ENCODE measurements at places on chromosomes 1 and 21.
A peak's percentile ranks its signal among the peaks of the same experiment; 100 is the strongest.

GRCh38 chr1:85144351-85144750 is 56.5 kb downstream of the SYDE2 start:
- DNase-seq, result no peak

- DNase-seq, result no peak
Measured at GRCh38 chr1:231000639-231001038, 21.7 kb downstream of the ARV1 start.

DNA sequence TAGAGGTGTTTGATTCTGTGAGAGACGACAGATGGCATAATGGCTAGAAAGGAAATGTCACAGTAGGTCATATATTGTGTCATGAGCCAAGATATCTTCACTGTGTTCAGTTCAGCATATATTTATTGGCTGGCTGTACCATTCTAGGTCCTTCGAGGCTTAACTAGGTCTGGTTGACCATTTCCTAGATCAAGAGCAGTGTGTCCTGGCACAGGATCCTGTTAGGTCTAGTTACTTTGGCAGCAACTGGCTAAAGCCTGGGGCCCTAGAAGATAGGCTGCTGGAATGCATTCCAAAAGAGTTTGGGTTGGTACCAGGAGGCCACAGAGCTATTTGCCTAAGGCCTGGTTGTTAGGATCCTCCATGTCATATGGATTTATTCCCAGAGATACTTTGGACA is 20.9 kb downstream of the ZBTB40 start:
- no peak for DNase-seq

- no peak for DNase-seq
Measured at GRCh38 chr1:32094746-32095521, 12.9 kb upstream of the KPNA6 start.

DNA sequence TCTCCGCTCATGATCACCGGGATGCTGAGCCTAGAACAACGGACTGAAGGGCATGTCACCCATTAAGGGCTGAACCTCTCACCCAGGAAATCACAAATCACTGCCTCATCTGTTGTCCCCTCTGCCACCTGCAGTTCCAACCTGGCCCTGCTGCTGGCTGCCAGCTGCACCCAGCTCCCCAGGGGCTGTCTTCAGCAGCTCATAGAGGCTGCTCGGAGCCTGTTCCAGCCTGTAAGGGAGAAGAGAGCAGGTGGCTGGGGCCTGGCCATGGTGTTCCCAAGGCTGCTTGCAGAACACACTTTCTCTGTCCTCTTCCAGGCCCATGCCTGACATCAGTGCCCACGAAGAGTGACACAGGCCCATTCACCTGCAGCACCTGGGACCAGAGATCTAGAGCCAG is 44.5 kb upstream of the DISP3 start:
- DNase-seq, result no peak

DNA sequence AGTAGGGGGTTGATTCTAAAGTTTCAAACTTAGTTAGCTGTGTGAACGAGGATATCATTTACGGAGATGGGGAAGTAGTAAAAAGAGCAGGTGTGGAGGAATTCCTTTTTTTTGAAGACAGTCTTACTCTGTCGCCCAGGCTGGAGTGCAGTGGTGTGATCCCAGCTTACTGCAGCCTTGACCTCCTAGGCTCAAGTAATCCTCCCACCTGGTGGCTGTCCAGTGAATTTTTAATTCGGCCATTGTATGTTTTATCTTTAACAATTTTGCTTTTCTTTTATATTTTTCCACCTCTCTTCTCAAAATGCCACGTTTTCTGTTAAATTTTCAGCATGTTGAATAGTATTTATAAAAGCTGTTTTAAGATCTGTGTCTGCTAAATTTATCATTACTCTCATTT is 12.3 kb upstream of the CENPF start:
- no peak for DNase-seq

GRCh38 chr1:20413776-20414140 is 72.3 kb downstream of the CAMK2N1 start:
- DNase-seq, result no peak

DNA sequence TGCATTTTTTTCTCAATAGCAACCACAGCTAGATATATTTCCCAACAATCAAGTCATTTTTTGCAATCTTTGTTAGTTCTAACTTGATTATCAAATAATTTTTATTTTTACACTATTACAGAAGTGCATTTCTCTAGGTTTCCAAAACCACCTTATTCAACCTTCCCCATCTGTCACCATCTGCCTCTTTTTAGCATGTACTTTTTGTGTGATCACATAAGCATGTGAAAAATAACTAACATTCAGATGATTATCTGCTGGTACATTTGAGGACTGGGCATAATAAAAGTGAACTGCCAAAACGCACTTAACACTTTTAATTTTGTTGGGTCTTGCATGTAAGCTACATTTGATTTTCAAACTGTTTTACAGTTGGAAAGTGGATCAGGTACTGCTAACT is 291.5 kb downstream of the AKT3 start:
- DNase-seq, result no peak

GRCh38 chr1:94169126-94169525 is 48.2 kb upstream of the ABCA4 start:
- DNase-seq, result no peak

DNA sequence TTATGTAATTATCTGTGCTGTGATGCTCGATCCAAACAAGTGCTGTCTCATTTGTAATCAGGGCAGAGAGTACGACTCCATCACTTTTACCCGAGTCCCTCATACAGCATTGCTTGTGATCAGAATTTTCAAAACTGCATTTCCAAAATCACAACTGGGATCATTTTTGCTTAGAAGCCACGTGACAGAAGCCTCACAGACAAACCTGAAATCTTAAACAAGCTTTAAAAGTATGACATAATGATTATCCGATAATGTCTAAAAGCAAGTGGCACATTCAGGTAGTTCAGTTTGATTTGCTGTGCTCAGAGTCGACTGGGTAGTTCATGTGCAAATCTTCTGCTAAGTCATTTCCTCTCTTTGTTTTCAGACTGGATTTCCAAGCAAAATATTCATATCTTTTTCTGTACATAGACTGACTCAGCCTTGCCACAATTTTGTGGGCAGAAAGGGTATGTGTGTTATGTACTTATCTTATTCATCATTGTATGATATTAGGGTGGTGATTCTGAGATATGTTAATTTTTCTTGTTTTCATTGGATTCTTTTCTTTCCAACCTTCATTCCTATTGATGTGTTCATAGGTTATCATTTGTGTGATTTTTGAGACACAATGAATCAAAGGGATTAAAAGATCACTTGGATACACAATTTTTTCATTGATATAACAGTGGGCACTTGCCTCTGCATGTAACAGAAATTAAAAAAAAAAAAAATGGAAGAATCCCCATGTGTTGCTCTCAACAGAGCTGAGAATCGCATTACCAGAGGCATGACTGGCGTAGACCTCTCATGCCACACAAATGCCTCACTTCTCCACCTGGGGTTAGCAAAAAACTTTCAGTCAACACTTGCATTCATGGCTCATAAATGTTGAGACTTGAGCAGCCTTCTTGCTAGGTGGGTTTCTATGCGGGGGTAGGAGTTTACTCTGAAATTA is 355.7 kb downstream of the LTN1 start:
- peak; percentile 97 for DNase-seq

GRCh38 chr1:42172381-42173133 is 8.0 kb upstream of the GUCA2A start:
- no peak for DNase-seq

GRCh38 chr1:209104646-209105045 is 478.9 kb upstream of the CAMK1G start:
- no peak for DNase-seq

- DNase-seq, result no peak
Measured at GRCh38 chr1:20074725-20075171, 4.8 kb downstream of the PLA2G5 start.

DNA sequence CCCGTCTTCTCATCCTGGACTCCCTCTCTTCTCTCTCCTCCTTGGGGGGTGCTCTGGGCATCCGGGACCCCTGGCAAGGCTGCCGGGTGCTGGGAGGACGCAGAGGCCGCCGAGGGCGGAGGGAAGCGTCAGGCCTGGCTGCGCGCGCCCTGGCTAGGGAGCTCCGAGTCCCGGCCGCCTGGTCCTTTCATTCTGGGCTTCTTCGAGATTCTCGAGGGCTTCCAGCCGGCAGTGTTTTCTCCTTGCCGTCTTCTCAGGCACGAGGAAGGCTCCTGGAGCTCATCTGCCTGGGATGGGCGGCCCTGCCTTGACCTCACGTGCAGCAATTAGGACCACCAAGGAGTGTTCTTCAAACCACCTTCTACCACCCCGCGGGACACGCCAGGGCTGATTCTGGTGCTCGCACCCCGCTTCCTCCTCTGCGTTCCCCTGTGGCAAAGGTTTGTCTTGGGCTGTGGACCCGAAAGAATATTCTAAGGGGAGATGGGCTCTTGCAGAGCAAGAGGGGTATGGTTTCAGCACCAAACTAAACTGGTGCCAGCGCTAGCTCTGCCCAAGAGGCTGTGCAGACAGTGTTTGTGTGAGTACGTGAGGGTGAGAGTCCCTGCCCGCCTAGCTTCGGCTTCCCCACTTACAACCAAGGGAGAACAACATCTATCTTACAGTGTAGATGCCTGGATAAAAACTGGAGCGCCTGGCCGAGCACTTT is 36.5 kb downstream of the PIK3CD start:
- no peak for DNase-seq

DNA sequence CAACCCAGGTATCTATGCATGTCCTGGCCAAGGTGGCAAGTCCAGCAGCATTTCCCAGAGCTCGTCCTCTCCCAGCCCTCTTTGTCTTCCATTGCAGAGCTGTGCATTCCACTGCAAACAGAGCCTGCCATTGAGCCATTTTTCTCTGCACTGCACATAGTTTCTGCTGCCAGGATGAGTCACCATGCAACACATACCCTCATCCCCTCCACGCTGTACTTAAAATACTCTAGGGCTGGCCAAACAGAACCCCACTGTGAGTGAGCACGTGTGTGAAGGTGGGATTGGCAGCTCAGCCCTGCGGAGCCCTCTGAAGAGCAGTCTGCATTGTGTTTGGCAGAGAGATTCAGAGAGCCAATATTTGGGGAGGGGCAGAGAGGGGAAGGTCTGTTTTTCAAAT is 3.9 kb upstream of the ATP1B1 start:
- DNase-seq, result no peak

GRCh38 chr1:170592591-170593111 is 60.7 kb downstream of the GORAB start:
- no peak for DNase-seq

GRCh38 chr1:83857103-83857502 is 141.8 kb downstream of the TTLL7 start:
- DNase-seq, result no peak

GRCh38 chr1:236108027-236108648 is 34.2 kb upstream of the GPR137B start:
- DNase-seq, result no peak

- DNase-seq, result peak; percentile 18
Measured at GRCh38 chr1:233440951-233441401, 113.5 kb downstream of the MAP3K21 start.

DNA sequence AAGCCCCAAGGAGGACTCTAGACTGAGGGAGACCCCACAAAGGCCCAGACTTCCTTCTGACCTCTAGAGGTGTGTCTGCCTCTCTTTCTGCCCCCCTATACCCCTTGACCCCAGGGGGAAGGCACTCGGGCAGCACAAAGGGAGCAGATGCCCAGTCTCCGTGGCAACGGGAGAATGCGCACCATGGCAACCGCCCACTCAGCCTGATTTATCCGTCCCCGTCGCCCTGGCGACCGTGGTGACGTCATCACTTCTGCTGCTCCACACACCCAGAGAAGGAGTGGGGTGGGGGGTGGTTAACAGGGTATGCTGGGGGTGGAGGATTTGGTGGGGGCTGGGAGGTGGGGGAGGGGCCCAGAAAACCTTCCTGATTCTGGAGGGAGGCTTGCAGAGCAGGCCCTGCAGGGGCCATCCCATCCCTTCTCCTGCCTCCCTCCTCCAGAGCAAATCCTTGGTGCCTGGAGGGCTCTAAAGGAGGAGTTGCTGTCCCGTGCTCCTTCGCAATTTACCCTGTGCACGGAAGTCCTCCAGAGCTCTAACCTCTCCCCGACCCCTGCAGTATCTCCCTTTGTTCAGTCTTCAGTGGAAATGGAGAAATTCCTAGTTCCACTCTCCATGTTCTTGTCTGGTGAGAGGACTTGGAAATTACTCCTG is 6.3 kb downstream of the CELF3 start:
- DNase-seq, result no peak

- no peak for DNase-seq
Measured at GRCh38 chr1:6013491-6013890, 21.3 kb upstream of the NPHP4 start.

- DNase-seq, result no peak
Measured at GRCh38 chr1:243513726-243514491, 258.1 kb downstream of the SDCCAG8 start.

- no peak for DNase-seq
Measured at GRCh38 chr1:104946558-104947210, 1197.0 kb downstream of the AMY1C start.

DNA sequence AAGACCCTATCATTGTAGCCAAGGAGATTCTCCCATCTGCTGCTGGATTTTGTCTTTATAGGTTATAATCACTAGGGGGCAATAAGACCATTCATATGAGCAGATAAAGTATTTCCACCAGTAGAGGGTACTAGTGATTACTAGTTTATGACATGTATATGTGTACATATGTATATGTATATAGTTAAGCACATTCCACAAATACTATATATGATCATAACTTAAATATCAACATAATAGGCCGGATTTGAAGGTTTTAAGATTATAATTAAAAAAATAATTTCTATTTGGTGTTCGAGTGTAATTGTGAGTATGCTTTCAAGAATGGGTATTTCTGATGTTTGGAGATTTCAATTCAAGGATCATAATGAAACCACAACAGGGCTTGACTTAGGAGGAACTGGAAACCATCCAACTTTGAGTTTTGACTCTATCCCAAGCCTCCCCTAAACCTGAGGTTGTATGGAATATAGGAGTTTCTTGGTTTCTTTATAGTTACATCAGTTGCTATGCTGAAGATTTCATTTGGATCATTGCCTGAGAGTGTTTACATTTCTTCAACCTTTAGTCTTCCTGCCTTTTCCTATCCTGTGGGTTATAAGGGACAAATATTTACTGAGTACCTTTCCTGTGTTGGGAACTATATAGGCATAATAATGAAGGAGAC is 16.9 kb downstream of the TCEANC2 start:
- no peak for DNase-seq

DNA sequence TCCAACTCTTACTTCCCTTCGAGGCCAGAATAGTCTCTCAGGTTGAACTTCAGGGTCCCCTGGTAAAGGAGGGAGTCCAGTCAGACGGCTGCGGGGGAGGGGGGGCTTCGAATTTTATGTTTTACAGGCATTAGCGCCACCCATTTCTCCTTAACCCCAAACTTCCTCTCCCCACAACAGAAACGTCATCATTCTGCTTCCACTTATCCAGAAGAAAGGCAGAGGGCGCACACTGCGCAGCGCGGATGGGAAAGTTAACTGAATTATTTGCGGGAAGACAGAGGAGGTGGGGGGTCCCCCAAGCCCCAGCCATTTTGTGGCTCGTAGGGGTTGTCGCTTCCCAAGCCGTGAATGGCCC is 529 bp upstream of the PRMT2 start:
- no peak for DNase-seq

DNA sequence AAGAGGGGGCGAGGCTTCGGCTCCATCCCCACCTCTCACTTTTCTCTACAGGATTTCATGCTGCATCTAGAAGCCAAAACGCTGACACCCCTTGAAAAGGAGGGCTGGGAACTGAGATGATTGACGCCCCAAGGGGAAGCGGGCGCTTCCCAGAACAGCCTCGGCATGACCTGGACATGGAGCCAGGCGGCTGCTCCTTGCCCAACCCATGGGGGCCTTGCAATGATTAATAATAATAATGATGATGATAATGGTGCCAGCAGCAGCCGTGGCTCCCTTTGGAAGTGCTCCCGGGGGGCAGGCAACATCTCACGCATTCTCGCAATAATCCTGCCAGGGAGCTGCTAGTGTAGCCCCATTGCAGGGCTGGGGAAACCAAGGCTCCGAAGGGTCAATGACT is 78.2 kb downstream of the RAP1GAP start:
- DNase-seq, result no peak

GRCh38 chr1:245969283-245969682 is 537.8 kb downstream of the SMYD3 start:
- DNase-seq, result peak; percentile 37
